ENCODE measurements at places on chromosomes 2 and 18.

GRCh38 chr2:70083344-70084156, 3.7 kb upstream of the PCBP1 start:
- peak; percentile 61 for DNase-seq

DNA sequence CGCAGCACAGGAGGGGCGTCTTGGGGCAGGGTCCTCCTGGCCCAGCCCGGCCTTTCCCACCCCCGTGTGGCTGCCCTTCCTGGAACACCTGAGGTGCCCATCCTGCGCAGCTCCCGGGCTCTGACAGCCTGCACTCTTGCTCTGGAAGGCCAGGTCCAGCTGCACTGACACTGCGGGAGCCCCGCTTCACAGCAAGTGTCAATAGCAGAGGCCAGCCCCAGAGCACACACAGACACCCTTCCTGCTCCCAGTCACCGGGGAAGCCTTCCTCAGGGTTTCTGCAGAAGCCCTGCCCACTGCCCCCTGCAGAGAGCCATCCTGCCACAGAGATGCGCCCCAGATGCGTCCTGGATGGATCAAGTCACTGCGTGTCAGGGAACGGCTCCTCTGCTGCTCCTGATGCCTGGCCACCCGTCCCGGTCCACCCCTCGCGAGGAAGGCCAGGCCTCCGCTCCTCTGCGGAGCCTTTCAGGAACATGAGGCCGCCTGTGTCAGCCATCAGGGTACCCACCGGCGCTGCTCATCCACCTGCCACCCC, 519.2 kb upstream of the MYT1L start:
- no peak for DNase-seq

DNA sequence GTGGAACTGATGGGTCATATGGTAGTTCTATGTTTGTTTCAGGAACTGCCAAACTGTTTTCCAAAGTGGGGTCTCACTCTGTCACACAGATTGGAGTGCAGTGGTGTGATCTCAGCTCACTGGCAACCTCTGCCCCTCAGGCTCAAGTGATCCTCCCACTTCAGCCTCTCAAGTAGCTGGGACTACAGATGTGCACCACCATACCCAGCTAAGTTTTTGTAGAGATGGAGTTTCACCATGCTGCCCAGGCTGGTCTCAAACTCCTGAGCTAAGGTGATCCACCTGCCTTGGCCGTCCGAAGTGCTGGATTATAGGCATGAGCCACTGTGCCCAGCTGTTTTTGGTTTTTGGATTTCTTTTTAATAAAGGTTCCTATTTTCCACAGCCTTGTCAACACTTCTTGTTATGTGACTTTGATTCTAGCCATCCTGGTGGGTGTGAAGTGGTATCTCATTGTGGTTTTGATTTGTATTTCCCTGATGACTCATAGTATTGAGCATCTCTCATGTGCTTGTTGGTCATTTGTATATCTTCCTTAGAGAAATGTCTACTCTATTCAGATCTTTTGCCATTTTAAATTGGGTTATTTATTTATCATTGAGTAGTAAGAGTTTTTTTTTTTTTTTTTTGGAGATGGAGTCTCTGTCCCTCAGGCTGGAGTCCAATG, 22.8 kb downstream of the NPC1 start:
- DNase-seq, result peak; percentile 48

GRCh38 chr2:10109311-10109710, 13.2 kb upstream of the RRM2 start:
- no peak for DNase-seq

GRCh38 chr18:4544142-4544541, 89.0 kb upstream of the DLGAP1 start:
- DNase-seq, result no peak

- DNase-seq, result no peak
Measured at GRCh38 chr18:57975805-57976204, 68.2 kb upstream of the NEDD4L start.

DNA sequence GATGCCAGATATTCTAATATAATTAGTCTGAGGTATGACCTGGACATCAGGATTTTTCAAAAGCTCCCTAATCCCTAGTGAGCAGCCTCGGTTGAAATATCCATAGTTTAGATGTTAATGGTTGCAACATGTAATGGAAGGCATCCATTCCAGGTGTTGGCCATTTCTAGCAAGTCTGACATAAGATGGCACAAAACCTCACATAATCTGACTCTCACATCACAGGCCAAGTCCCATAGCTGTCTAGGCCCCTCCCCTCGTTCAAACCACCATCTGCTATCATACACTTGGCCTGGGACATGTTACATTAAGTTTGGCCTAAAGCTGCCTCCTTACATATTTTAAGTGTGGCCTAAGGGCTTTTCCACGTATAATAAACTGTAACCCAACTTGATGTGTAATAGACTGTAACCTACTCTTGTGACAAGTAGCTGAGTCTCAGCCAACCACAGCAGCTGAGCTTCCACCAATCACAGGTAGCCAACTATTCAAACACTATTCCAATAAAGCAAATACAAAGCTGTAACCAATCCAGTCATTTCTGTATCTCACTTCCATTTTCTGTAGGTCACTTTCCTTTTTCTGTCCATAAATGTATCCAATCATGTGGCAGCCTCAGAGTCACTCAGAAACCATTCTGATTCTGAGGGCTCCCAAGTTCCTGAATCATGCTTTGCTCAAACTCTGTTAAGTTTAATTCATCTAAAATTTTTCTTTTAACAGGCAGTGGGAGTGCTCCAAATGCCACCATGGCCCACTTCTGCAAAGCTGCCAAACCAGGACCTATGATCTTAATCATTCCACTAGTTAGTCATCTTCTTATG, 59.4 kb downstream of the ADD2 start:
- no peak for DNase-seq

DNA sequence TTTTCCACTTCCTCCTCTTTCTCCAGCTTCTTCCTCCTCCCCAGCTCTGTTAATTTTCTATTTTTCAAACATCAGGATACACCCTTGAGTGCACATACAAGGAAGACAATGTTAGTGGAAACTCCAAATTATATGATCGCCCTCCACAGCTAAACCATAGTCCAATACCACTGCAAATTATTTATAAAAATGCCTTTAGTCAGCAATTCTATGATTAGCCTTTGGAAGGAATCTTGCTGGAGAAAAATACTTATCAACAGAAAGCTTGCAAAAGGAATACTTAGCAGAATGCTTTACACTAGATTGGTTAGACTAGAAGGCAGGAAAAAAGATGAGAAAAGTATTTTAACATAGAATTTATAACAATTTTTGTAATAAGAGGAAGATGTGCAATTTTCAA, 178.9 kb downstream of the FAM124B start:
- no peak for DNase-seq

- peak; percentile 100 for DNase-seq
Measured at GRCh38 chr2:110101280-110101844, 14.3 kb downstream of the MALL start.

DNA sequence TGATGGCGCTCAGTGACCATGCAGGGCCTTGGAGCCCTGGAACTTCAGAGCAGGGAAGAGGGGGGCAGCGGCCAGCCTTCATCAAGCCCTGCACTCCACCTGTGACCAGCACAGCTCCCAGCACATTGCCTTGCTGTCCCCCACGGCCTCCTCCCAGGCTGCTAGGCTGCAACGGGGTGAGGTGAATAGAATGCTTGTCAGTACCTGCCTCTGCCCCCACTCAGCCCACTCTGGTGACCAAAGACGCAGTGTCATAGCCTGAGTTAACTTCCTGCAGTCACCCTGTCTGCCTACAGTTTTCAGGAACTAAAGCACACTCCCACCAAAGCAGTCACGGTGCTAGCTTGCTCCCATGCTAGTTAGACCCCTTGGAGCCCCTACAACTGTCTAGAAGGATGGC, 72.1 kb downstream of the STPG4 start:
- DNase-seq, result no peak

GRCh38 chr2:71181316-71181715, 45.6 kb downstream of the PAIP2B start:
- no peak for DNase-seq

GRCh38 chr2:20667531-20668401, 822 bp downstream of the GDF7 start:
- DNase-seq, result no peak

- DNase-seq, result no peak
Measured at GRCh38 chr2:154688373-154688772, 10.1 kb upstream of the KCNJ3 start.

DNA sequence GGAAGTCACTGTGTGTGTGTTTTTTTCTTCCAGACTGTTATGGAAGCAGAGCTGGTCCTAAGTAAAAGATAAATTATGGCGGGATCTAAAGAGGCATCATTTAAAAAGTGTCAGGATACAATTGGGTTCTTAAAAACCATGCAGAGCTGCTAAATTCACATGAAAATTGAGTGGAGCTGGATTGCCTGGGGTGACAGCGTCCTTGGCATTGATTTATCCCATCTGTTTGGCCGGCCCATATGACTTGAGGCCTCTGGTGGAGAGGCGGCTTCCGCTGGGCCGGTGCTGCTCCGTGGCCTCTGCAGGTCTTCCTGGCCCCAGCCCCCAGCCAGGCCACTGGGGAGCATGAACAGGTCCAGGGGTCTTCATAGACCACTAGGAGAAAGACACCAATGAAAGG, 165.5 kb downstream of the GLI2 start:
- DNase-seq, result no peak

DNA sequence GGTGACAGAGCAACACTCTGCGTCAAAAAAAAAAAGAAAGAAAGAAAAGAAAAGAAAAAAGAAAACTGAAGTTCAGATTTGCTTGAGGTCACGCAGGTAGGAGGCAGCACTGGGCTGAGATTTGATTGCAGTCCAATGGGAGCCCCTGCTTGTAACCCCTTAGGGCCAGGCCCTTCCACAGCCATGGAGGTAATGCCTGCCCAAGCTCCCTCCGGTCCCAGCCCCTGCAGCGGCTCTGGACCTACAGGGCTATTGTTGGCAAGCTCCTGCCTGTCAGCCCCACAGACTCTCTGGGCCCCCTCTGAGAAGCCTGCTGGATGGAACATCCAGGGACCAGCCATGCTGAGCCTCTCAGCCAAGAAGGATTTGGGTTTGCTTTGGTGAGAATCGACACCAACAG, 12.2 kb downstream of the ZFP36L2 start:
- DNase-seq, result no peak

- DNase-seq, result no peak
Measured at GRCh38 chr18:25223899-25224886, 127.8 kb downstream of the ZNF521 start.

DNA sequence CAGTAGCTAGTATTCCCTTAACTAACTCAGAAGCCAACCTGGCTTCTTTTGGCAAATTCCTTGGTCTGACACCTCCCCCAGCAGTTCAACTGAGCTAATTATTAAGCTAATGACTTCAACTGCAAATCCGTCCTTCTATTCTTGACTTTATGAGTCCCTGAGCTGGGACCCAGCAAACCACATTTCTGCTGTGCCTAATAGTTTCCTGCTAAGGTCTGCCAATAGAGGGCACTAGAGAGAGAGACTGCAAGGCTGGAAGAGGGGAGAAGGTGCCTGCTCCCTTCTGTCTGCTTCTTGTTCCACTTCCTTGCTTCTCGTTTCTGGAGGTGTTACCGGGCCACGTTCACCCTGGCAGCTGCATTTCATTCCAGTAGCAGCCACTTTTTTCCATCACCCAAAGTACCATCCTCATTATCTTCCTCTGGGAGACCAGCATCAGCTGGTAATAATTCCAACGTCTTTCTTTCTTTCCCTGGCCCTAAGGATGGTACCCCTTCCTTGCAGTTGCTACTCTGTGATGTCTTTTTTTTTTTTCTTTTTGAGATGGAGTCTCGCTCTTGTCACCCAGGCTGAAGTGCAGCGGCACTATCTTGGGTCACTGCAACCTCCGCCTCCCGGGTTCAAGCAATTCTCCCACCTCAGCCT, 352.0 kb downstream of the TNS1 start:
- no peak for DNase-seq

DNA sequence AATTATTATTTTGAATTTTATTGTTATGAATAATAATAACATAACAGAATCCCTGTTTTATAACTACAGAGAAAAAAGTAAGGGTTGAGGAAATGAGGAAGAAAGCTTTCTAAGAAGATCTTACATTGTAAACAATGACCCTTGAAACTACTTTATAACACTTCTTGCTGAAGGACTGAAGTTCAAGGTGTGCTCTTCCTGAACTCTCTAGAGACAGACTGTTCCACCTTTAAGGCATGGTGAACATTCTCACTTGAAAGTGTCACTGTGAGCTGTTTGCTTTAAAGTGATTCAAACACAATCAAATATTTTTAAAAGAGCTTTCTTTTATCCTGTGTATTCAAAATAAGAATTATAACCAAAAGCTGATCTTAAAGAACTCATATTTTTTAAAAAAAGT, 131.5 kb downstream of the DNAH7 start:
- no peak for DNase-seq

DNA sequence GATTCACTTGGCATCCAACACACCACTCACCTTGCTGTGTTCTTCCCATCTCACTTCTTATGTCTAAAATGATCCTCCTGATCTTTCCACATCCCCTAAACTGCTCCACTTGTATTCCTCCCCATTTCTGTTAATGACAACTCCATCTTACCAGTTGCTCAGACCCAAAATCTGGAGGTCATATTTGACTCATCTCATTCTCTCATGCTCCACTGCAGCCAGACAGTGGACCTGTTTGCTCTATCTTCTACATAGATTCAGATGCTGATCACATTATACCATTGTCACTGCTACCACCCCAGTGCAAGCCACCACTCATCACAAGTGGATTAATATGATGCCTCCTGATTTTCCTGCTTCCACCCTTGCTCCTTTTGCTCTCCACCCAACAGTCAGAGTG, 7.9 kb upstream of the NABP1 start:
- no peak for DNase-seq

DNA sequence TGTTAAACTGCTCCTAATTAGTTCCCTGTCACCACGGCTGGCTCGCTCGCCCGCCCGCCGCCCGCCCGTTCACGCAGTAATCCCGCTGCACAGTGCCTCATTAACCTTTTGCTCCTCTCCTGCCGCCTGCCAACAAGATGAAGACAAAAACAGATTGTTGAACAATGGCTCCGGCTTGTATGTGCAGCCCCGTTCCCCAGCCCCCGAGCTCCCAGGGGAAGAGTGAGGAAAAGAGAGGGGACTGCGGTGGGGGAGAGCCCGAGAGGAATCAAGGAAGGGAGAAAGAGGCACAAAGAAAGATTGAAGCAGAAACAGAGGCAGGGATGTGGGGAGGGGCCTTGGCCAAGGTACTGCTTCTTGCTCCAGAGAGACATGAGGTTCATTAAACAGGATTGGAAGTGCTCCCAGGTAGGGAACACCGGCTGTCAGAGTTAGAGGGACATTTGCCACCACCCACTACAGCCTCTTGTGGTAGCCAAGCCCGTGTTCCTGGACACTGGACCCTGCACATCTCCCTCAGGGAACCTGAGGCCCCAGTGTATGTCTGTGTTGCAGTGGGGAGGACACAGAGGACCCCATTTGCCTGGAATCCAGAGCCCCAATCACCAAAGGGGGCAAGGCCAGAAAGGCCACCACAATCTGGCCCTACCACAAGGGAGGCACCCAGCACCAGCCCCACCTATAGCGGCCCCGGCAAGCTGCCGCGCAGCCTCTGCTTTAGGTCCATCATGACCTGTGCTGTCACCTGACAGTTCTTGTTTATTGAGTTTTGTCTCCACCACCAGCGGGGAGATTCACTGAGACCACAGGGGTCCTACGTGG, 38.1 kb downstream of the EMX1 start:
- no peak for DNase-seq

- no peak for DNase-seq
Measured at GRCh38 chr18:54528942-54529376, 62.1 kb upstream of the DYNAP start.

GRCh38 chr18:8097927-8098326, 511.3 kb upstream of the RAB12 start:
- DNase-seq, result no peak
